ENCODE measurements at places on chromosomes 2 and 18.

GRCh38 chr2:125386074-125386473, 1269.9 kb upstream of the GYPC start:
- no peak for DNase-seq

- no peak for DNase-seq
These were observed 30.2 kb downstream of the MEIS1 start for GRCh38 chr2:66464930-66465637.

DNA sequence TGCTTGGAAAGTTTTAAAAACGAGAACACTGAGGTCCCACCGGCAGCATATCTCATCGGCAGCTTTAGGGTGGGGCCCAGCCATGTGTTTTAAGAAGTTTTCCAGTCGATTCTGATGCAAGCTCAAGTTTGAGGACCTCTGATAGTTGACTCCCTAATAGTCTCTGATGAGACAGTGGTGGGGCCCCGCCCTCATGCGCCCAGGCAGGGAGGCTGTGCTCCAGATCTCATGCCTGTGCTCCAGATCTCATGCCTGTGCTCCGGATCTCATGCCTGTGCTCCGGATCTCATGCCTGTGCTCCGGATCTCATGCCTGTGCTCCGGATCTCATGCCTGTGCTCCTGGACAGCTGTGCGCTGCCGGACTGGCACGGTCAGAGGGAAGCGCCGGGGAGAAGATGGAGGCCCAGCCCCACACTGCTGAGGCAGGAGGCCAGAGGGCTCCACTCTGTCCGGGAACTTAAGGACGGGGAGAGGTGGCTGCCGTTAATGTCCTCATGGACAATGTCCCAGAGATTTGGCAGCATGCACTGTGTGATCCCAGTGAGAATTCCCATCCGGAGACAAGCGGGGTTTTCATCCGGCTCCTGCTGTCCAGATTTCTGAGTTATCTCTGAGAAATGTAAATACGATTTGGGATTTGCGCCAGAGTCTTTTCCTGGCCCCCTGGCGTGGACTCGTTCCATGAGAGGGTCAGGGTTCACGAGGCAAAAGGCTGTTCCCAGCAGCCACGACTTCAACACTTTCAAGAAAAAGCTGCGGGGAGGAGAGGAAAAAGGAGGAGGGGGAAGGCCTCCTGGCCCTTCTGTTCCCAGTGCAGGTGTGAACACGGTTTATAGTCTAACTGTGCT, 9.4 kb upstream of the COLEC11 start:
- no peak for DNase-seq

GRCh38 chr2:216802516-216803215, 57.2 kb downstream of the TNP1 start:
- peak; percentile 63 for DNase-seq

GRCh38 chr2:124609667-124610066, 584.6 kb downstream of the CNTNAP5 start:
- DNase-seq, result no peak

DNA sequence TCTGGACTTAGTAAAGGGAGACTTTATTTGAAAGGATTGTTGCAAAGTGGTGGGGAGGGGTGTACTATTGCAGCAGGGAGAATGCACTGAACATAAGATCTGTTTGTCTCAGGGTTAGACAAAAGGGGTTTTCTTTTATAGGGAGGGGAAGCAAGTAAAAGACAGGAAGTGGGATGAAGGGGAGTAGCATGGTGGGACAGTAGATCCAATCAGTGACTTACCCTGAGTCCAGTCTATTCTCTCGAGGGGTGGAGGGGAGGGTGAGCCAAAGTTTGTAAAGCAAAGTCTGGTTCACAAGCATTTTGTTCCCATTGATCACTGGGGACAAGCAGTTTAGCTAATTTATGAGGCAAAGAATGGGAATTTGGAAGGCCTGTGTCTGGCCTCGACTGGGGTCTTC, 35.0 kb upstream of the CYP27C1 start:
- DNase-seq, result peak; percentile 17

Measured in SJCRH30 (cell line).